ENCODE measurements at places on chromosomes 7 and 10.

DNA sequence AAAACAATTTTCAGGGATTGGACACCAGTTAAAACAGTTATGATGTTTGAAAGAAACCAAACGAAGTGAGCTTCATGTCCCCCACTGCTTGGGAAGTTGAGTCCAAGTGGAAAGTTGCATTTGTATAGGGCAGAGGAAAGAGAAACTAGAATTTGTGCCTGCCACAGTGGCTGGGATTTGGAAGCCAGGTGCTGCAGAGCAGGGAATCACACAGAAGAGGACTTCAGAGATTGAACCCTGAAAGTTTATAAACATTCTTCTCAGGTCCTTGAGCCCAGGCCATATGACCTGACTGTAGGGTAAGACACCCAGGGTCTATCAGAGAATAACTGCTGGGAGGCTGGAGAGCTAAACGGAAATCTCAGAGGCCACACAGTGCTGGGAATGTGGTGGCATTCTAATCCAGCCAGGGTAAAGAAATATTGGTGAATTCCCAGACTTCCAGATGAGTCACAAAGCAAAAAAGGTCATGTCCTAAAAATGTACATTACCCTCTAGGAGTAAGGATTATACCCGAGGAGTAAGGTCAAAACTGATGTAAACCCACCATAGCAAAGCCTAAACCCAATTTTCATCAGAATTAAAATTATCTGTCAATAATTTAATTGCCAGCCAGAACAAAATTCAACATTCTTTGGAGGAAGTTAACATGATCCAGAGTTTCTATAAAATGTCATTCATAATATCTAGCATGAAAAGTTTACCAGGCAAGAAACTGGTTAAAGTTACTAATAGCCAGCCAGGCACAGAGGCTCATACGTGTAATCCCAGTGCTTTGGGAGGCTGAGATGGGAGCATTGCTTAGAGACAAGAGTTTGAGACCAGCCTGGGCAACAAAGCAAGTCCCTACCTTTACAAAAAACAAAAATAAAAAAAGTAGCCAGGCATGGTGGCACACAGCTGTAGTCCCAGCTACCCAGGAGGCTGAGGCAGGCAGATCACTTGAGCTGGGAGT lies 31.2 kb downstream of the TOMM7 start:
- DNase-seq = no peak

DNA sequence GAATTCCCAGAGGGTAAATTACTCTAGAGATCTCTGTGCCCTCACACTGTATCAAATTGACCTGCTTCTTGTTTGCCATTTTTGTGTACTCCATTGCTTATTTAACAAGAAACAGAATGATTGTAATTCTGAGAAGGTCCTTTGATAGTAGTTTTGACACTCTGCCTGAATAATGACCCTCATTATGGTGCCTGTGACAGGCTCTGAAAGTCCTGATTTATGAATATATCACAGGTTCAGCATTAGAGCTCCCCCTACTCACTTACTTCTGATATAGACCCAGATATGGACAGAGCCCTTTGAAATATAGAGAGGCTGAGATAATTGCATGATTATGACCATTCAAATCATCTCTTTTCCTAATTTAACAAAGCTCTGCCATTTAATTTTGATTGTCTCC lies 465.2 kb downstream of the MDFIC start:
- no peak for DNase-seq

DNA sequence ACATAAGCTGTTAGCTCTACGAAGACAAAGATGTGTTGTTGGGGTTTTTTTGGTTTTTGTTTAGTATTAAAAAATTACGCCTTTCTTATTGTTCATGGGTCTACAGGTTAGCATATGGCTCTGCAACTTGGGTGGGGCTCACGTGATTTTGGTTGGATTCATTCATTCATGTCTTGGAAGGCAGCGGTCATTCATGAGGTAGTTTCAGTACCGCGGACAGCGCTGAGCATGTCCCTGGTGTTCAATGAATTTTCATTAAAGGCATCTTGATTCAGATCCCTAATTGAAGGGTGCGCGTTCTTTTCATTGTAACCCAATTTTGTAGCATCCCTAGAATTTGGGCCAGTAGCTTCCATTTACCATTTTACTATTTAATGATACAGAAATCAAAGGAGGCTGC lies 42.9 kb upstream of the TCERG1L start:
- DNase-seq = no peak

GRCh38 chr7:68442931-68443631 lies 1155.2 kb upstream of the AUTS2 start:
- DNase-seq = no peak

GRCh38 chr10:35639021-35639727 lies 2.9 kb downstream of the FZD8 start:
- DNase-seq = no peak

GRCh38 chr7:107628461-107629064 lies 32.1 kb upstream of the SLC26A4 start:
- DNase-seq = no peak

DNA sequence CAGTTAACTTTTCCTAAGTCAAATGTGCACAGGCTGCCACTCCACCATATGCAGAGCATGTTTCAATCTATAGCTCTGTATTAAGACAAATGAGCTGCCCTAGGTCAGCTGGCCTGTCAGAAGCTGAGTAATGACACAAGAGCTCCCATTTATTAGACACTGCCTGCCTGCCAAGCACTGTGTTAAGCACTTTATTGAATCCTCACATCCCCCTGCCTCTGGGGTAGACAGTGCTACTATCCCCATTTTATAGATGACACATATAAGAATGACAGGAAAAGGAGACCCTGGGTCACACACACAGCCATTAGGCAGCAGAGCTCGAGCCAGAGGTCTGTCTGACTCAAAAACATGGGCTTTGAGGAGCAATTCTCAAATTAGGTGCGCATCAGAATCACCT lies 179.8 kb upstream of the PDE1C start:
- no peak for DNase-seq

- no peak for DNase-seq
Measured at GRCh38 chr7:46534664-46535588, 613.9 kb upstream of the IGFBP3 start.

DNA sequence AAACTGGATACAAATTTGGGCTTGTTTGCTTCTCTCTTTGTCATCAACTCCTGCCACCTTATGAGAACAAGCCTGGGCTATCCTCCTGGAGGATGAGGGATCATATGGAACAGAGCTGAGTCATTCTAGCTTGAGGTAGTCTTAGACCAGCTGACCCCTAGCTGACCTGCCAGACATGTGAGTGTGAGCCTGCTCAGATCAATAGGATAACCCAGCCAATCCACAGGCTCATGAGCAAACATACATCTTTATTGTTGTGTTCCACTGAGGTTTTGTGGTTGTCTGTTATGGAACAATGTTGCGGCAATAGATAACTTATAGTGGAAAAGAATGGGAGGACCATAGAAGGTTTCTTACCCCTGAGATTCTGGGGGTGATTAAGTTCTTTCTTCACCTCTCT lies 54.5 kb upstream of the FAM180A start:
- no peak for DNase-seq

DNA sequence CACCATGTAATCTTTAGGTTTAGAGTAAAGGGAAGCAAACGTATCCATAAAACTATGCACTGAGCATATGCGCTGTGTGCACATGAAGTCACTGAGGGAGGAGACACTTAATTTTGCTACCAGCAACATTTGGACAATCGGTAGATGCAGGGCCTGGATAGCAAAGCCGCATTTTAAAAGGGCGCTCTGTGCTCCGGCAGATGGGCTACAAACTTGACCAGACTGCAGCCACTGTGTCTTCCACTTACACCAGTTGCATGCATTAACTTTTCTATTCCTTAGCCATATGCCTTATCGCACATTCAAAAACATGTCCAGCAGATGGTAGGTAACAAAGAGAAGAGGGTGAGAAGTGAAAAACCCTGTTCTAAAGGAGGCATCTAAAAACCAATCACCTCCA lies 18.3 kb downstream of the FAM171A1 start:
- DNase-seq = no peak

DNA sequence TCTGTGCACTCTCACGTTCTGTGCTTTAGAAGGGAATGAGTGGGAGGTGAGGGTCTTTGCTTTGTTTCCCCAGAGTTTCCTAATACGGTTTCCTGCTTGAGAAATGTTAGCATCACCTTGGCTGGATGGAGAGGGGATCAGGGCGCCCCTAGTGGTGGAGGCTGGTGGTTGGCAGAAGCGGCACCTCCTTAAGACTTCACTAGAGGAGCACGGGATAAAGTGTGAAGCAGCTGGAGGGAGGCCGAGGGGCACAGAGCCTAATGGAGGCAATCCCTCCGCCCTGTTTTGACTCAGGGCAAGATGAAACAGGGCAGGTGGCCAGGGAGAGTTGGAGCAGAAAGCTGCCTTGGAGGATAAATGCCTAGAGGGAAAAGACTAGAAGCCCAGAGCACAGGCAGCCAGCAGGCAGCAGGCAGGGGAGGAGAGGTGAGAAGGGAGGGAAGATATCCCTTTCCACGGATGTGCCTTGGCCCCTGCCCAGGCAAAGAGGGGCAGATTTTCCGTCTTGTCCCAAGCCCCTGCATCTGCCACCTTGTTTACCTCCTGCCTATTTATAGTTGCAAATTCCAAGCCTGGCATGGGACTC lies 56.0 kb upstream of the BTRC start:
- peak; percentile 78 for DNase-seq

DNA sequence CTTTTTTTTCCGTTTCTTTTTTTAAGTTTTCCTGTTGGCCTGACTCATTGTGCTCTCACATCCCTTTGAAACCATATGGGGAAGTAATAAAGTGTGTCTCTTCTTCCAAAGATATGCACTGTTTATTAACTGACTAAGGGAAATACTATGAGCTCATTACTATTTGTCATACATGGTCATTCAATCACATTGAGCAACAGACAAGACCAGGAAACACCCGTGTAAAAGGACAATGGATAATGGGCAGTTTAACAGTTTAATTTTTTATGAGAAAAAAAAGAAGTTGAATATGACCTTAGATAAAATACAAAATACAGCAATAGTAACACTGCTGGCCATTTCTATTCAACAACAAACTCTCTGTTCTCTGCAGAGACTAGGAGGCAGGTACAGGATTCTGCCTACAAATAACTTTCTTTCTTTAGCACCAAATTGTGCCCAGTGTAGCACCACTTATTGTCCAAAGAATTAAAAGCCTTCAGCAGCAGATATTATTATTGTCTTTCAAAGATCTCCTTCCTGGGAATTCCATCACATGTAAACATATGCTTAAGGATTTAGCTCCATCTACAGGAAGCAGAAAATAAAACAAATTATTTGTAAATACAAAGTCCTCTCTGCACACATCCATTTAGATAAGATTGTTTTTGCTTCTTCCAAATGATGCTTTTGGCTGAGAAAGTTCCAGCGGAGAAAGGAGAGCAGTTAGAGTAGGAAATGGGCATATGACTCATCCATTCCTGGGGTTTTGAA lies 55.0 kb upstream of the AKR1E2 start:
- DNase-seq = no peak

- no peak for DNase-seq
Measured at GRCh38 chr10:112223725-112224124, 40.2 kb upstream of the GPAM start.

- no peak for DNase-seq
Measured at GRCh38 chr7:159144758-159145489, at the start of gene VIPR2. VIPR2 (minus strand) TSS chr7:159144867; CDS start chr7:159144771, 96 bp downstream.

DNA sequence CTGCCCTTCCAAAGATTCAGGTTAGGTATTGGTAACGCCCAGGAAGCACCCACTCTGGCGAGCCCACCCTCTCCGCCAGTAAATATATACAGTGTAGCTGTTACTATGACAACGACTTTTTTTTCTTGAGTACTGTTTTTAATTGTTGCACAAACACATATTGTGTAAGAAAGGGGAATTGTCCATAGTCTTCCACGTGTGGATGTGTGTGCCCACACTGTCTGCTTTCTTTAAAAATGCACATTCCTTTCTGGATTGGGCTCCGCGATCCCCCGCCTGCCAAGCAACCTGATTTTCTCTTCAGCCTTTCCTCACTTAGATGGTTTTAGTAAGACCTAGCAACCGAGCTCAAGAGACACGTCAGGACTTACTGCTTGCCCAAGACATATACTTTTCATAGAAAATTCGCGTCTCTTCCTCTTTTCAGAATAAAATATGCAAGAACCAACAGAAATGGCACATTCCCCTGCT lies 247.8 kb downstream of the EBF3 start:
- no peak for DNase-seq

DNA sequence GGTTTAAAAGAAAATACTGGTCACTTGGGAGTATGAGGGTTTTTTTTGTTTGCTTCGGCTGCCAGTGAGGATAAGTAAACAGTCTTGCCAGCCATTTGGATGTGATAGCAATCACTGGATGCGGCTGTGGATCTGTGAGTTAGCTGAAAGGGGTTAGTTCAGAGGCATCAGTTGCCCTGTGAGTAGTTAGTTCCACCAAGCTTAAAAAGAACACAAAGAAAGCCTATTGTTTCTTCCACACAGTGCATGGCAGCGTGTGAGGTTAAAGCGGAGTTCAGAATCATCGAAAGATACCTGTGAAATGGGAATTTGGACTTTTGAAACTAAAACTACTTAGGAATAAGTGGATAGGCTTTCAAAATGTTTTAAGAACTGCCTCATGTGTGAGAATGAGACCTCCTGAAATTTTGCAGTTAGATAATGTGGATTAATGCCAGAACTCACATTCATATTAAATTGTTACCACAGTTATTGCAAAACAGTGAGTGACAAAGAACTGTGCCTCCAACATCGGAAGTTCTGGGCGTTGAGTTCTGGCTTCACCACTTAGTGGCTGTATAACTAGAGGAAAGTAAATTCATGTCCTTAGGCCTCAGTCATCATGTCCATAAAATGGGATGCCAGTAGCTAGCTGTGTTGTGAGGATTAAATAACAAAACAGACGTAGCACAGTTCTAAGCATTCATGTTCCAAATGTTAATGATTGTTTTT lies 31.3 kb downstream of the KIAA1217 start:
- DNase-seq = no peak

DNA sequence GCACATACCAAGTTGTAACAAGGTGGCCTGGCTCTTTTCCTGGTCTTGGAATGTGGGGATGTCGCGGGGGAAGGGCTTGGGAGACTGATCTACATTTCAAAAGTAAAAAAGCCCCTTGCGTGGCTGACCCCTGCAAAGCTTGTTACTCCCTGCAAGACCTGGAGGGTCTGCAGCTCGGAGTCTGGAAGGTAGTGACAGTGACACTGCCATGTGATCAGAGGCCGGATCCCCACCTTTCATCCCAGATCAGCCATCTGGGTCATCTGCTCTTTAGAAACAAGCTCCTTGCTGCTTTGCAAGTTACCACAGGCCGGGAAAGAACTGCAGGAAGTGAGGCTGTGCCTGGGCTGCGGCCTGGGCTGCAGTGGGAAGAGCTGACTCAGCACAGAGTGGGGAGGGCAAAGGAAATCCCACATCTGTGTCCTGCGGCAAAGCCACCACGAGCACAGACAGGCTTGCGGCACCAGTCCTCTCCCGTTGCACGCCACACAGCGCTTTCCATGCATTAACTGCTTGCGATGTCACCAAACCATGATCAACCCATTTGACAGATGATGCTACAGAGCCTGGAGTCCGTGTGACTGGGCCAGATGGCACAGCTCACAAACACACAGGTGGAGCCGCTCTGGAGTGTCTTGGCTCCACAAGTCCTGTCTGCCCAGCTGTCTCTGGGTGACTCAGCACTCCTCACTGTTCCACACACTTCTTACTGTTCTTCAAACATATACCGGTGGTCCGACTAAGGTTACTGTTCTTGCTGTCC lies 97.7 kb downstream of the SH3PXD2A start:
- DNase-seq = peak; percentile 45
